ENCODE measurements at places on chromosomes 12 and 14.

- no peaks in the 10 kb centered on the region for H3K4me1 ChIP-seq
- H3K4me3 ChIP-seq: no peak overlapping the region
- no peaks in the 10 kb centered on the region for H3K36me3 ChIP-seq
- DNase-seq: no peak
Measured at GRCh38 chr14:74634964-74635363, 22.9 kb upstream of the LTBP2 start.

DNA sequence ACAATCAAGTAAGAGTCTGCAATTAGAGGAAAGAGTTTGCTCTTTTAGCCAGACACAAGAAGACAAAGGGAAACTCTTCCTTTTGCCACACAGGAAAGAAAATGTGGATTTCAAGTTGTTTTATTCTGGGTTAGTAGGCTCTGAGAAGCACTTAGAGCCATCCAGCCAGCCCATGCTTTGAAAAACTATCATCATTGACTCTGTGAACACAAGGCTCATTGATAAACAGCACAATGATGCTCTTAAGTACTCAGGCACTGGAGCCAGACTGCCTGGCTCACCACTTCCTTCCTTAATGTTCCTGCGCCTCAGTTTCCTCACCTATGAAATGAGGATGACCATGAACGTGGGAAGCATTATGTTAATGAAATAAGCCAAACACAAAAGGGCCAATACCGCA is 150.2 kb upstream of the EEA1 start:
- H3K27ac ChIP-seq: no peak overlapping the region
- no peaks in the 10 kb centered on the region for H3K4me1 ChIP-seq
- DNase-seq: no peak
- no peaks in the 10 kb centered on the region for H3K36me3 ChIP-seq
- H3K27me3 ChIP-seq: no peaks in the 10 kb centered on the region
- H3K4me3 ChIP-seq: no peak overlapping the region

DNA sequence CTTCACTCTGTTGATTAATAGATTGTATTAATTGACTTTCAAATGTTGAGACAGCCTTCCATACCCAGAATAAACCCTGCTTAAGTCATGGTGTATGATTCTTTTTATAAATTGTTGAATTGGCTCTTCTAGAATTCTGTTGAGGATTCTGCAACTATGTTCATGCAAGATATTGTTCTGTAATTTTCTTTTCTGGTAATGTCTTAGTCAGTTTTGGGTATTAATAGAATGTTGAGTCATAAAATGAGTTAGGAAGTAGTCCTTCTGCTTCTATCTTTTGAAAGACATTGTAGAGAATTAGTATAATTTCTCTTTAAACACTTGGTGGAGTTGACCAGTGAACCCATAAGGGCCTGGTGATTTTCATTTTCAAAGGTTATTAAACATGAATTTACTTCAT is 958.9 kb downstream of the LRFN5 start:
- no peak overlapping the region for H3K4me3 ChIP-seq
- no peaks in the 10 kb centered on the region for H3K4me1 ChIP-seq
- no peak overlapping the region for H3K27ac ChIP-seq
- DNase-seq: no peak

- H3K36me3 ChIP-seq: no peaks in the 10 kb centered on the region
- H3K27ac ChIP-seq: no peak overlapping the region
- no peak for DNase-seq
- H3K27me3 ChIP-seq: no peaks in the 10 kb centered on the region
- H3K4me3 ChIP-seq: no peak overlapping the region
Measured at GRCh38 chr12:130451001-130451930, 113.6 kb downstream of the PIWIL1 start.

Measured in MCF 10A (cell line).